ENCODE measurements at places on chromosomes 12 and 14.

GRCh38 chr12:94916663-94917062, 86.8 kb downstream of the NDUFA12 start:
- DNase-seq, result no peak

DNA sequence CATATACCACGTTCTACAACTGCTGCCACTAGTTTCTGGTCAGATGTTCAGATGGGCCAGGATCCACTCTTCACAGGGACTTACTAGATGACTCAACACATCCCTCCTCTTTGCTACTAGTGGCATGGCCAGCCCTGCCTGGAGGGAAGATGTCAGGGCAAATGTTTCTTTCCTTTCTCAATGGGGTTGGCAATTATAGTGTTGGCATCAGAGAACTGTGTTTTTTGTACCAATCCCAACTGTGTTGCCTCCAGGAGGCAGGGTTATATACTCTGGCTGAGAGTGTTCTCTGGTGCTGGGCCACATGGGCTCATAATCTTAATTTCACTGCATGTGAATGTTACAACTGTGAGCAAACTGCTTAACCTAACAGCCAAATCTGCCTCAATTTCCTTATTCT, 69.9 kb upstream of the AVPR1A start:
- no peak for DNase-seq

- no peak for DNase-seq
Measured at GRCh38 chr12:49133014-49133413, 1.8 kb upstream of the TUBA1B start.

GRCh38 chr12:99752740-99753139, 105.2 kb downstream of the GARIN6 start:
- no peak for DNase-seq

- no peak for DNase-seq
Measured at GRCh38 chr12:48389409-48389808, 38.7 kb upstream of the ZNF641 start.

DNA sequence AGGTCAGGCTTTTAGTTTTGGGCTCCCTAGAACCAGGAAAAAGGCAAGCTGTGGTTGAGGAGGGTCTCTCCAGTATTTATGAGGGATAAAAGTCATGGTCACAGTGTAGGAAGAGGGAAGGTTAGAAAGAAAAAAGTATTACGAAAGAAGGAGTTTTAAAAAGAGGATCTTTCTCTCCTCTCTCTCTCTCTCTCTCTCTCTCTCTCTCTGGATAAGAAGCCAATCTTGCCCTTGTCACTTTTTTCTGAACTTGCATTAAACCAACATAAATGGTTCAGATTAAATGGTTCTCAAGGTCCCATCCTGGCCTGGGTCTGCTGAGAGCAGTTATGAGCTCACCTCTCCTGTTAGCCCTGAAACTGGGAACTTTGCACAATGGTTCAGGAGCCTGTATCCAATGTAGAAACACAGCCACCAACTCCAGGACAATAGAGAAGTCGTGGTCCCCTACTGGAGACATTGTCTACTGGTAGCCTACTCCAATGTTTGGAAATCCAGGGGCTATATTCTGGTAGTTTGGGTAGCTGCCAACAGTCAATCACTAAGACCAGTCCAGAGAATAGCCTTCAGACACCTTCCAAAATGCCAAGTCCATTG, 131.9 kb downstream of the DAD1 start:
- DNase-seq, result no peak

DNA sequence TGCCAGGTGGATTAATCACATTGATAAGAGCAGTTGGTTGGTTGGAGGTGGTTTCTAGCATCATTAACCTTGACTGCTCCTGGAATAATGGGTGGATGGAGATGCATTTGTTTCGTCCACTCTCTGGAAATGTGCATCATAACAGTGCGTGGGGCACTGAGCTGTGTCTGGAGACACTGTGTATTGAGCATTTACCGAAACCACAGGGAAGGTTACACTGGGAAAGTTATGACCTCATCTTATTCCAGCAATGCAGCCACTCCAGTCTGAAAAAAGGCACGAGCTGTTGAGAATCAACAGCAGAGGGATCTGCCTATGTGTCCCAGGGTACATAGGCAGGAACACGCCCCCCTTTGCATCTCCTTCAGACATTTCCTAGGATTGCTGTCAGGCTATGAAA, 27.2 kb downstream of the RNFT2 start:
- DNase-seq, result no peak

- DNase-seq, result no peak
Measured at GRCh38 chr14:96108061-96108795, 69.1 kb downstream of the C14orf132 start.

Data from astrocyte of the spinal cord (primary cell).